CD4-positive, alpha-beta T cell treated with Interleukin-10 for 1 hour (primary cell): ENCODE measurements at places on chromosomes 7 and 10.

GRCh38 chr7:417973-418601 is 101.6 kb downstream of the PDGFA start:
- DNase-seq = no peak

- DNase-seq = no peak
These were observed 57.6 kb downstream of the SNX10 start for GRCh38 chr7:26349005-26349915.

DNA sequence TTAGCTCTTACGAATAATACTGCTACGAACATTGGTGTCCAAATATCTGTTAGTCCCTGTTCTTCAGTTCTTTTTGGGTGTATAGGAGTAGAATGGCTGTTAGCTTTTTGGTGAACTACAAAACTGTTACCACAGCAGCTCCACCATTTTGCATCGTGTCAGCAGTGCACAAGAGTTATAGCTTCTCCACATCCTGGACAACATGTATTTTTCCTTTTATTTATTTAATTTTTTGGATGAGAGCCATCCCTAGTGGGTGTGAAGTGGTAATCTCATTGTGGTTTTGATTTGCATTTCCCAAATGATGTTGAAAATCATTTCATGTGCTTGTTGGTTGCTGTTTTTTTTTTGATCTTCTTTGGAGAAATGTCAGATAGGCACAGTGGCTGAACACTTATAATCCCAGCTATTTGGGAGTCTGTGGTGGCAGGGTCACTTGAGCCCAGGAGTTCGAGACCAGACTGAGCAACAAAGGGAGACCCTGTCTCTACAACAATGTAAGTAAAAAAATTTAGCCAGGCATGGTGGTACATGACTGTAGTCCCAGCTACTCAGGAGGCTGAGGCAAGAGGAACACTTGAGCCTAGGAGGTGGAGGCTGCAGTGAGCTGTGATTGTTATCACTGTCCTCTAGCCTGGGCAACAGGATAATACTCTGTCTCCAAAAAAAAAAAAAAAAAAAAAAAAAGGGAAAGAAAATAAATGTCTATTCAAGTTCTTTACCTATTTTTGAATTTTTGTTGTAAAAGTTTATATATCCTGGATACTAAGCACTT is 31.7 kb downstream of the TRIM24 start:
- DNase-seq = no peak

GRCh38 chr7:151131592-151132293 is 35.8 kb downstream of the GBX1 start:
- no peak for DNase-seq

GRCh38 chr10:127612-128432 is 7.4 kb upstream of the ZMYND11 start:
- peak; percentile 43 for DNase-seq

GRCh38 chr10:112275512-112276245 is 7.5 kb upstream of the TECTB start:
- no peak for DNase-seq
